Cardiac septum (tissue), 1 donor: ENCODE measurements at places on chromosomes 4 and X. TPM values are rescaled to one million over a fixed set of nuclear protein-coding genes. Genes with fewer than 3 reads are reported as not detected.

The IL13RA1 gene
- total RNA-seq, result 20.7 TPM

The GAGE13 gene
- total RNA-seq, result not detected

The SMPX gene
- 732 TPM for total RNA-seq

DNA sequence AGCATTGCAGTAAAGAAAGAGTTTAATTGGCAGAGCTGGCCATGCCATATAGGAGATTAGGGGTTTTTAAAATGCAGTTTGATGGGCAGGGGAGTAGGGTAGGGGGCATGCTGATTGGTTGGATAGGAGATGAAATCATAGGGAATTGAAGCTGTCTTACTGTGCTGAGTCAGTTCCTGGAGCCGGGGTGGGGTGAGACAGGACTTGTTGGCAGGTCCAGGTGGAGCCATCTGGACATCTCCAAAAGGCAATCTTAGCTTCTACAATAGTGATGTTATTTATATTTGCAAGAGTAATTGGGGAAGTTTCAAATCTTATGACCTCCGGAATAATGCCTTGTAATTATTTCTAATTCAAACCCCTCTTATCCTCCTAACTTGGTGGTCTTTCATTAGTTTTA, 32.4 kb upstream of the PGM2 start:
- DNase-seq, result no peak

GRCh38 chr4:158860856-158861255, 92.0 kb downstream of the FNIP2 start:
- DNase-seq, result no peak

GRCh38 chr4:140609548-140610425, 41.0 kb upstream of the UCP1 start:
- DNase-seq, result no peak

- no peak for DNase-seq
Observed at GRCh38 chrX:1292575-1293290, 24.1 kb downstream of the CSF2RA start.

DNA sequence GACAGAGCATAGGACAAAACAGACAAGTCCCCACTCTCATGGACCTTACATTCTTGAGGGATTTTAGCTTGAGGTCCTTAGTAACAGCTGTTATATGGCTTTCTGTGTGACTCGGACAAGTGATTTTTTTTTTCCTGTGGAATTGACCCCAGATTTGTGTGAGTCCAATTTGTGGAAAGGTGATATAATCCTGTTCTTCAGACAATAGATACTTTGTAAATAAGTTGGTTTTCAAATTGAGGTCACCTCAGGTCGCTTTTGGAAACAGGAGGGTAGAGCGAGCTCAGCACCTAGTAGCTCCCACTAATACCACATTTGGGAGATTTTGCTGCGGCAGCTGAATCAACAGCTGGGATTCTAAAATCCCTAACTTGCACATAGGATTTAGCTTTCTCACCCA, 1008.8 kb downstream of the ADGRL3 start:
- no peak for DNase-seq

- DNase-seq, result peak; percentile 84
Observed at GRCh38 chrX:40097504-40098263, at the start of gene BCOR. Gene BCOR, minus strand, starts transcription at chrX:40097958. Its CDS starts 20,029 bp downstream, at chrX:40077929.

DNA sequence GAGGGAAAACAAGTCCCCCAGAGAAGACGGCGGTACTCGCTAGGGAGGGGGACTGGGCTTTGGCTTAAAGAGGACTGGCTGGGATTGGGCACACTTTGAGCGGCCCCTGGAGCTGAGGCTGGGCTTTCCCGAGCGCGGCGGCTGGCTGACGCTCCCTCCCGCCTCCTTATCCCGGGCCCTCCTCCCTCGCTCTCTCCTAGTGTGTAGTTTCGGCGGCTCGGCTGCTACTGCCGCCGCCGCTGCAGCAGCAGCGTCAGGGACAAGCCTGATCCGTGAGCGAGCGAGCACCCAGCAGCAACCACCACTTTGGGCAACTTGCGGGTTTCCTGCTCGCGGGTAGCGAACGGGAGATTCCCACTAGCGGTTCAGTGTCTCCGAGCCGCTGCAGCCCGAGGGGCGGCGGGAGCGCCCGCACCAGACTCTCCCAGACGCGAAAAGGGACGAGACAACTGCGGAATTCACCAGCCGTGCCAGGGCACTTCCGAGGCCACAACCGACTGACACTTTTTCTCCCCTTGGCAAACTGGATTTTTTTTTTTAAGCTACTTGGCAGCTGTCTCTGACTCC, 632 bp upstream of the PCDH7 start:
- peak; percentile 77 for DNase-seq

- no peak for DNase-seq
Observed at GRCh38 chrX:47093248-47093647, 15.0 kb downstream of the RGN start.

GRCh38 chrX:46860557-46860956, 23.7 kb downstream of the RP2 start:
- no peak for DNase-seq

- no peak for DNase-seq
Observed at GRCh38 chrX:95346856-95347255, 1337.8 kb upstream of the DIAPH2 start.

GRCh38 chr4:106105697-106106096, 210.3 kb downstream of the TBCK start:
- no peak for DNase-seq

DNA sequence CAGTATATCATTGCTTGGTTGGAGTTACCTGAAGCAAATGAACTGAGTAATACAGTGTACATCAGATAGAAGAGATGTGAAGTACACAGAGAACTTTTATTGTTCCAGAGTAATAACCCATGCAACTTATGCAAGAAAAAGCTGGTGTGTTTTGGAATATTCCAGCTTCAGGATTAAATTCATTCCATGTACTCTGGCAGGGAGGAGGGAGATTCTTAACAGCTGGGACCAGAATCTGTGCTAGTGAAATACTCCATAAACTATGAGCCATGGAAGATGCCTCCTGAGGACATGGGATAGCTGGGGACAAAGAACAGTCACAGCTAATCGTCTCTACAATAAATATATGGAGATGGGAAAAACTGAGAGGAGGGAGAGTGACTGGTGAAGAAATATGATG, 101.6 kb upstream of the OTUD4 start:
- DNase-seq, result no peak

DNA sequence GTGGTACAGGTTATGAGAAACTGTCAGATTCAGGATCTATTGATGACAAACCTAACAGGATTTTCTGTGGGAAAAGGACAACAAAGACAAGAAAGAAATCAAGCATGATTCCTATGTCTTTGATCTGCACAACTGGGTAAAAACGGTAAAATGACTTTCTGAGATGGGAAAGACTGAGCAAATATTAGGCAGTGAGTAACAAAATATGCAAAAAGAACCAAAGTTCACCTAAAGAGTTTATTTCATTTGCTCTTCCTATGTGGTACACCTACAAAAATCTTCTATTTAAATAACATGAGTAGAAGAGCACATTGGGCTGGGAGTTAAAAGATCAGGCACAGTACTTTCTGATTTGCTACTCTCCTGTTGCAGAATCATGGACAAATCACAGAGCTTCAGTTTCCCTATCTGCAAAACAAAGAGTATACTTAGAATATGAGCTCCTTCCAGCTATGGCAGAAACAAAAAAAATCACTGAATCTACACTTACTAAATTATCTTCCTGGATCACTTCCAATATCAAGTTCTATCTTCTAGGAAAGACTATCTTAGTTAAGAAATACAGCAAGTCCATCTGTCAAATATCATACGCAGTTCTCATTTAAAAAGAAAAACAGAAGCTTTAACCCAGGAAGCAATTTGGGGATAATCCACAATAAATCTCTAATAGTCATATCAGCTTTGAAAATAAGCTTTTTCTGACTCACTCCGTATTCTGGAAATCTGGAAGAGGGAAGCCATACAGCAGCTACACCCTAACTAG, 37.4 kb downstream of the NFXL1 start:
- no peak for DNase-seq
